ENCODE measurements at places on chromosomes 3 and 15.

DNA sequence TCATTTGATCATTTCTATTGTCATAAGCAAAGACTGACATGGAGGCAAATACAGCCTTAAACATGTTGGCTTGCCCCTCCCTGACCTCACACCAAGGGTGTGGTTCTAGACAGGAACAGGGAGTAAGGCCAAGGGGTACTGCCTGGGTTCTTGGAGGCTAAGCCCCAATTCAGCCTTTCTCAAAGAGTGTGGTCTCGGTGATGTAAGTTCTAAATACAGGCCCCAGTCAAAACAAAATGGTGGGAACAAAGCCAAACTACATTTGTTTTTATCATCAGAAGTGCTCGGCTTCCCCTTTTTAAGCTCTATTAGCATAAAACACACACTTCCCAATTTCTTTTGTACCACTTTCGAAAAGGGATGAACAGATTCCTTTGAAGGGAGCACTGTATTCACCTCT lies 129.5 kb downstream of the ATP8B4 start:
- no peak for DNase-seq

DNA sequence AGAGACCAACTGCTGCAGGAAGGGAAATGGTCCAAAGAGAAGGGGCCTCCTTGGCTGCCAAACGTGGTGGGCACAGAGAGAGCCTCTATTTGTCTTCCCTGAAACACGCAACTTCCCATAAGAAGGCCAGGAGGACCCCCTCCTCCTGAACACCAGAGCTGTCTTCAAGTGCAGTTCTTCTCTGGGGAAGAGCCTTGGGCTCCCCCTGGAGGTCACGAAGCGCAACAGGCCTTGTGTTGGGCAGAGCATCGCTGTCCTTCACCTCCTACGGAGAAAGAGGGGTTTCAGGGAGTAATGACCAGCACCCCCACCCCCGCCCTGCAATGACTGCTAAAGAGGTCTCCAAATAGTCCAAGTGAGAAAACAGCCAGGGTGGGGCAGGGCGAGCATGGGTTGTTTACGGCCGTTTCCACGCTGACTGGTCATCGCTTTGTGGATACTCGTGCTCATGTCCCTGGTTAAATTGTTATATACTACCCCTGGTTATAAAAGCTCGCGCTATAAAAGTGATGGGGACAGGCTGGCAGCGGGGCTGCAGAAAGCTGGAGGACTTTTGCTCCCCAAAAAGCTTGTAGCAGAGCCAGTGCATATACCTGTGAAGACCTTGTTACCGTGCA lies 397.5 kb upstream of the ATP10A start:
- no peak for DNase-seq

GRCh38 chr3:141412936-141413354 lies 44.6 kb downstream of the ZBTB38 start:
- DNase-seq = no peak

DNA sequence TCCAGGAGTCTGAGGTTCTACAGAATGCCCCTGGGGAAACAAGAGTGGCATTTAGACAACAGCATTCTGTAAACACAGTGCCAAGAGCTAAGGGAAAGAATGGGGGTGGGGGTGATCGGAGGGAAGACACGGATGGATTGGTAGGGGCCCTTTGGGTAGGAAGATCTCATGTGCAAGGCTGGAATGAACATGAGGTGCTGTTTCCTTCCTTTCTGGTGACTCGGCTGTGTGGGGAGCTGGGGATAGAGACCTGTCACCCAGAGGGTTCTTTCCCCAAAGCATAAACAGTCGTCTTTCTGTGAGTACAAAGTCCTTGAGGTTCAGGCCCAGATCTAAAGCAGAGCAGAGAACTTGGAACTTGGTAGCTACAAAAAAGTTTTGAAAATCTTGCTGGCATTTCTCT lies 11.7 kb downstream of the TPM1 start:
- no peak for DNase-seq

GRCh38 chr15:79169526-79170133 lies 79.0 kb upstream of the RASGRF1 start:
- no peak for DNase-seq

DNA sequence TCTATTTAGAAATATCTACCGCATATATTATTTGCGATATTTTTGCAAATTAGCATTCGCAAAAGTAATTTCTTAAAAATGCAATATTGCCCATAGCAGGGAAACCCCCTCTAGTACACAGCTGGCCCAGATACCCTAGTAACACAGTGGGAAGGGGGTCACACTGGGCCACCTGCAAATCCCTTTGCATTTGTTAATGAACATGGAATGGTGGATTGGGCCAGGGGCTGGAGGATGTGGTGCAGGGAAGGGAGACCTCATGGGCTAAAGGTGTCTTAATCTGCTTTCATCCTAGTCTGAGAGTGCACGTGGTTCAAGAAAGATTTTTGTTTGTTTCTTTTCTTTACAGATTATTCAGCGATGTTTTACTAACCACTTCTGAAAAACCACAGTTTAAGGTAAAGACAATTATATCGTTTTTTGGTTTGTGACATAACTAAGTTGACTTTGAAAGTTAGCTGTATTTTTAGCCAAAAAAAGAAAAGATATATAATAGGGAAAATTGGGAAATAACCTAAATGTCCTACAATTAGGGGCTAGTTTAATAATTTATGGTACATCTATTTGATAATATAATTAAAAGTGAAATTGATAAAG lies 30.0 kb downstream of the PDHB start:
- no peak for DNase-seq

GRCh38 chr15:31483986-31484951 lies 157.6 kb downstream of the KLF13 start:
- DNase-seq = no peak

- no peak for DNase-seq
These were observed 699 bp upstream of the SHOX2 start for GRCh38 chr3:158106766-158107471.

DNA sequence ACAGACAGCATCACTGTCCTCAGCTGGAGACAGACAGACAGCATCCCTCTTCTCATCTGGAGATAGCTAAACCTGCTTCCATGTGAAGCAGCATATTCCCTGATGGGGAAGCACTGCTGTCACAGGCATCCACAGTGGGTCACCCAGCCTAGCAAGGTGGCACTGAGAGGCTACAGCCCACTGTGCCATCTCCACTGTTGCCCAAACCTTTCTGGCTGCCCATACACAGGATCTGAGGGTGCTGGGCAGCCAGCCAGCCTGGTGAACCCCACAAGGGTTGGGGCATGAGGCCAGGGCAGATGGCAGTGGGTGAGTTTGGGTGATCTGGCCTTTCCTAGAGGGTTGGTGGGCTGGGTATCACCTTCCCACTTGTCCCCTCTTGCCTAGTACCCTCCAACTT lies 11.7 kb downstream of the CHST13 start:
- no peak for DNase-seq

DNA sequence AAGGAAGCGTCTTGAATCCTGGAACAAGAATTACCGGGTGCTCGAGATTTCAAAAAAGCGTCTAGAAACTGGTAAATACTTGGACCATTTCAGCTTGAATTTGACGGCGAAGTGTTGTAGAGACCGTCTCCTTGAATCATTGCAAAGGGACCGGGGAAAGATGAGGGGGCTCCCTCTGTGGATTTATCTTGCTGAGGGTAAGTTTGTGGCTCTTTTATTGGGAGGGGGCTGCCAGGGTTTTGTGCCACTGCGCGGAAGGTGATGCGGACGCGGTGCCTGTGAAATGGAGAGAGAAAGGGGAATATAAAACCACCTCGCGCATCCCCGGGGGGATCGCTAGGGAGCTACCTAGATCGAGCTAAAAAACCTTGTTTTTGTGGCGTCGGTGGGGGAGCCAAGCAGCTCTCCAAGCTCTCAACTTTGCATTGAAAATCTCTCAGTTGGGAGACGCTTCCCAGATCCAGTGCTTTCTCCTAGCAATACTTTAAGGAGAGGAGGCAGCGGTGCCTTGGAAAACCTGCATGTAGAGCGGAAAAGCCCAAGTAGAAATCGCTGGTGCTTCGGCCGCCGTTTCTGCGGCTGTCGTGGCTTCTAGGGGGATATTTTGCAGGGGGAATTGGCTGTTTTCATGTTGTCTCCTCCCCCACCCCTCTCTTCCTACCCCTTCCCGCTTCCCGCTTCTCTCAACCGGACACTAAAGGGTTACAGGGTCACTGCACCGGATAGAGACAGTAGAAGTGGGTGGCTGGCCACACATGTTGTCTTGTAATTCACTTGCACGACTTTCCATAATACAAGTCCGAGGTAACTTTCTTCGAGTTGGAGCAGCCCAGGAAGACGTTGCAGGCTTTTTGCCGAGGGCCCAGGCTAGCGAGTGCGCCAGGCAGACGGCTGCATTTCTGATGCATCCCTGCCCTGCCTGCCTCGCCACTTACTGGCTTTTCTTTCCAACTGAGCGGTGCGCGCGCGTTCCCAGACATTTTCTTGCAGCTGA lies 187.6 kb downstream of the NLGN1 start:
- DNase-seq = no peak

GRCh38 chr15:65068403-65068788 lies 605 bp upstream of the RASL12 start:
- no peak for DNase-seq

All from activated CD4-positive, CD25-positive, alpha-beta regulatory T cell (primary cell).